ENCODE measurements at places on chromosomes 4 and X. TPM values are rescaled to one million over a fixed set of nuclear protein-coding genes. Genes with fewer than 3 reads are reported as not detected.
A peak's percentile ranks its signal among the peaks of the same experiment; 100 is the strongest.

Gene GLRA3
- 0.60 TPM for total RNA-seq

Gene GAGE12E
- total RNA-seq: not detected

Gene HTN3
- not detected for total RNA-seq

Gene F8A1
- total RNA-seq: 20.7 TPM

Gene DCAF12L2
- 0.64 TPM for total RNA-seq

Gene KIF4A
- total RNA-seq: 29.8 TPM

Gene SPIN3
- 16.0 TPM for total RNA-seq

Gene ZMYM3
- total RNA-seq: 34.9 TPM

- DNase-seq: no peak
Observed at GRCh38 chr4:100907465-100908454, 389.9 kb upstream of the EMCN start.

DNA sequence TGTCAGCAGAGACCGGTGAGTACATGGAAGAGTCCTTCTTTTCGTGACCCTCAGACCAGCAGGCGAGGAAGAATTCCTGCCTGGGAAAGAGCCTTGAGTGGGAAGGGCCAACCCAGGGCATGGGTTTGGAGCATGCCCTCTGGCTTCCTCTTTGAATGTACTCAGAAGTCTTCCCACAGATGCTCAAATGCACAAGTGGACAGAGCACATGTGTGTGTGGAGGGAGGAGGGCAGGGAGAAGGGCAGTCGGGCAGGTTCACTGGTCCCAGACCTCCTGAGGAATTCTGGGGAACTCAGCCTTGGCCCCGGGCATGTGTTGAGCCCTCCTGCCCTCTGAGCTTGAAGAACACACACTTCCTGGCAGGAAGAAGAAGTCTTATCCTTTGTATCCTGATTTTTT is 63.2 kb upstream of the HELT start:
- no peak for DNase-seq

DNA sequence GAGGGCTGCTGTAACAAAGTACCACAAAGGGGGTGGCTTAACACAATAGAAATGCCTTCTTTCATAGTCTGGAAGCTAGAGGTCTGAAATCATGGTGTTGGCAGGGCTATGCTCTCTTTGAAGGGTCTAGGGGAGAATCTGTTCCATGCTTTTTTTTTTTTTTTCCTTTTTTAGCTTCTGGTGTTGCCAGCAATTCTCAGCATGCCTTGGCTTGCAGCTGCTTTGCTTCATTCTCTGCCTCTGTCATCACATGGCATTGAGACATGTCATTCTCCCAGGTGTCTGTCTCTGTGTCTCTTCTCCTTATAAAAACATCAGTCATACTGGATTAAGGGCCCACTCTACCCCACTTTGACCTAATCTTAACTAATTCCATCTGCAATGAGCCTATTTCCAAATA is 78.6 kb upstream of the BOD1L1 start:
- DNase-seq: no peak

GRCh38 chrX:125205918-125206665 is 113.6 kb upstream of the TEX13C start:
- no peak for DNase-seq

GRCh38 chr4:122806981-122807679 is 19.5 kb upstream of the FGF2 start:
- no peak for DNase-seq

DNA sequence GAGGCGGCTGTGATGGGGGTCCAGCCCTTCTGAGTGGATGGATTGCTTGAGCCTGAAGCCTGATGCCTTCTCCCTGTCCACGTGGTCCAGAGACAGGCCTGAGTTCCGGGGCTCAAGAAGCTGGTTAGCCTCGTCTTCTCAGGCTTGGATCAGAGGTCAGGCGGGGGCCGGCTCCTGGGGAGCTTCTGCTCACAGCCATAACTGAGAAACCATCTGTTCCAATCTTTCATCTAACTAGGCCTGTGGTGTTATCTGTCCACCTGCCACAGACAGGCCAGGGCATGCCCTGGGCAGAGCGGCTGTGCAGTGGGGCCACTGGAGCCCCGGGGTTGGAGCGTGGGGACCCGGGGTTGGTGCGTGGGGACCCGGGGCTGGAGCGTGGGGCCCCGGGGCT is 63.1 kb downstream of the SORCS2 start:
- no peak for DNase-seq

- no peak for DNase-seq
Observed at GRCh38 chrX:97389761-97390192, 506.1 kb downstream of the RPA4 start.

DNA sequence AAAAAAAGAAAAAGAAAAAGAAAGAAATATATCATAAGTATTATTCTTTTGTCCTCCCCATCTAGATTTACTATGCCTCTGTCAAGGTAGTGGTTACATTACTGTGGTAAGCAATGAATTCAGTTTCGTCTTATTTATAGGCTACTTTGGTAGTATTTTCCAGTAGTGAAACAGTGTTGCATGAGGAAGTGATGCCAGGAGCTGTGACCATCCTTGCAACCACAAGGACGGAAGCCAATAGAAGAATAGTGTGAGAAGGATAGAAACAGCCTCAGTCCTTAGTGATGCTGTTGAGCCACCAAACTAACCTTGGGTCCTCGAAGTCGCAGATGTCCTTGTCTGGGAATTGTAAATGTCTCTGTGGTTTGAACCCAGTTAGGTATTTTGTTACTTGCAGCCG is 328.5 kb downstream of the PPP3CA start:
- no peak for DNase-seq

DNA sequence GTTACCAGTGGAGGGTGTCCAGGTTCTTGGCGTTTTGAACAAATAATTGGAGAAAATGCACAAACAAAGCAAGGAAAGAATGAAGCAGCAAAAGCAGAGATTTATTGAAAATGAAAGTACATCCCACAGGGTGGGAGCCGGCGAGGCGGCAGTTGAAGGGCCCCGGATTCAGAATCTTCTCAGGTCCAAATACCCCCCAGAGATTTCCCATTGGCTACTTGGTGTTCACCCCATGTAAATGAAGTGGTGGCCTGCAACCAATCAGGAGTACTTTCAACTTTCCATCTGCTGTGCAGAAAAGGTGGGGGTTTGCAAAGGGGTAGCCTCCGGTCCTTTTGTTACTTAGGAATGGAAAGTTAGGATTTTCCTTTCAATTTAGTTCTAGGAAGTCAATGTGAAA is 1447.0 kb downstream of the C4orf33 start:
- DNase-seq: no peak

GRCh38 chr4:137212601-137213000 is 319.7 kb downstream of the PCDH18 start:
- no peak for DNase-seq

- DNase-seq: no peak
Observed at GRCh38 chr4:77595364-77595973, 10.2 kb upstream of the CXCL13 start.

GRCh38 chr4:70749313-70749712 is 27.5 kb downstream of the RUFY3 start:
- DNase-seq: no peak

GRCh38 chr4:152369203-152369901 is 166.5 kb downstream of the FBXW7 start:
- no peak for DNase-seq

DNA sequence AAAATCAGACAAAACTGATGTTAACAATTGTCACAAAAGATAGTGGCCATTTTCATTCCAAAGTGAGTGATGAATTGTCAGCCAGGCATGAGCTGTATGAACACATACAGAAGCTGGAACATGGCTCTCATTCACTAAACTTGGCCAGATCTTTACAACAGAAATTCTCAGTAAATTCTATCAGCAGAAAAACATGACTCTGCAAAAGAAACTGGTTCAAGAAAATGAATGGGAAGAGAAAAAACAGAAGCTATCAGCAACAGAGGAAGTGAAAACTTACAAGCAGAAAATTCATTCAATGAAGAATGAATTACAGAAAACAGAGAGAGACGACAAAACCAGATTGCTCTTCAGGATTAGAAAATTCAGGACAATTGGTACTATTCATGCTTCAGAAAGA is 249.6 kb downstream of the COL25A1 start:
- no peak for DNase-seq

- no peak for DNase-seq
Observed at GRCh38 chr4:168411318-168412150, 68.8 kb downstream of the DDX60L start.

DNA sequence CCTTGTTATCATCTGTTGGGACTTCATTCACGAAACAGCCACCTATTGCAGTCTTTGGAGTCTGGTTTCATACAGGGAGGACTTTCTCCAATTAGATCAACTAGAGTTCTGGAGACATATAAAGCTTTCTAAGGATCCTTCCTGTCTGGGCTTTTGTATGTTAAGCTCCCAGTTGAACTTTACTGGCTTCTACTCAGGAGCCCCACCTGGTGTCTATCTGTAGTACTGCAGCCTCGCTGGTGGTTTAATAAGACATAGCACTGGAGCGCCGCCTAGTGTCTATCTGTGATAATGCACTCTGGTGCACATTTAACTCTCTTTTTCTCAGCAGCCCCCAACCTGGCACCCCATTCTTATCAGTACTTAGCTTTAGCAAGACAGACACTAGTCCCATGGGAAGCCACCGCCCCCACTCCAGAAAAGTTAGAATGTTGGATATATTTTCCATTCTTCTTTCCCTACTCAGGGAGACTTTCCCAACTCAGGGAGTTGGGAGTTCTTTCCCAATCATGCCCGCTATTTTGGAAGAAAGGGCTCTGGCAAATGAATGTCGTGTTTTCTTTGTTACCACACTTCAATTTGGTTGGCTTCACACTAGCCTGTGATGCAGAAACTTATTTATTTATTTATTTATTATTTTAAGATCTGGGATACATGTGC is 36.9 kb upstream of the SYTL4 start:
- peak; percentile 85 for DNase-seq

GRCh38 chr4:121706595-121707021 is 9.8 kb upstream of the ANXA5 start:
- no peak for DNase-seq

GRCh38 chr4:184329659-184330400 is 112.2 kb upstream of the ENPP6 start:
- no peak for DNase-seq

- no peak for DNase-seq
Observed at GRCh38 chr4:60737858-60738257, 462.3 kb upstream of the ADGRL3 start.

- no peak for DNase-seq
Observed at GRCh38 chrX:11537141-11537540, 128.6 kb downstream of the ARHGAP6 start.

GRCh38 chr4:172134521-172134920 is 321.3 kb downstream of the GALNTL6 start:
- no peak for DNase-seq

GRCh38 chr4:6962211-6963041 is 52.8 kb downstream of the TBC1D14 start:
- no peak for DNase-seq

DNA sequence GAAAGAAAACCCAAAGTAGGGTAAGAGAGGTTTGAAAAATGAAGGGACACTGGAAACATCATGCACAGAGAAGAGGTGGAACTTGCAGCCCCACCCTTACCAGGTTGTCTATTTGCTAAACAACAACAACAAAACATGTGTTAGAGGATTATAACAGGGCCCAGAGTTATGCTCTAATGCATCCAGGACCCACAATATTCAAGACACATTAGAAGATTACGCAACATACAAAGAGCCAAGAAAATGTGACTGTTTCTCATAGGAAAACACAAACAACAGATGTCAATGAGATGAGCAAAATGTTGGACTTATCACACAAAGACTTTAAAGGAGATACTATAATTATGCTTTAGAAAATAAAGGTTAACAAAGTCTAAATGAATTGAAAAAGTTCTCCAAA is 128.5 kb downstream of the LRBA start:
- DNase-seq: no peak

GRCh38 chr4:122819708-122820449 is 6.8 kb upstream of the FGF2 start:
- DNase-seq: no peak

DNA sequence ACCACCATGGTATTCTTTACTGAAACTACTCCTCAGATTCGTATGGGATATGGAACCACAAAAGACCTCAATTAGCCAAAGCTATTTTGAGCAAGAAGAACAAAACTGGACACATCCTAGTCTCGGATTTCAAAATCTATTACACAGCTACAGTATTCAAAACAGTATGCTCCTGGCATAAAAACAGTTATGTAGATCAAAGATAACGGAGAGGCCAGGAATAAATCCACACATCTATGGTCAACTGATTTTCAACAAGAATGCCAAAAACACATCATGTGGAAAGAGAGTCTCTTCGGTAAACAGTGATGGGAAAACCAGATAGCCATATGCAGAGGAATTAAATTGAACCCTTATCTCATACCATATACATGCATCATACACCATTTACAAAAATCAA is 155.3 kb downstream of the SPCS3 start:
- DNase-seq: no peak

DNA sequence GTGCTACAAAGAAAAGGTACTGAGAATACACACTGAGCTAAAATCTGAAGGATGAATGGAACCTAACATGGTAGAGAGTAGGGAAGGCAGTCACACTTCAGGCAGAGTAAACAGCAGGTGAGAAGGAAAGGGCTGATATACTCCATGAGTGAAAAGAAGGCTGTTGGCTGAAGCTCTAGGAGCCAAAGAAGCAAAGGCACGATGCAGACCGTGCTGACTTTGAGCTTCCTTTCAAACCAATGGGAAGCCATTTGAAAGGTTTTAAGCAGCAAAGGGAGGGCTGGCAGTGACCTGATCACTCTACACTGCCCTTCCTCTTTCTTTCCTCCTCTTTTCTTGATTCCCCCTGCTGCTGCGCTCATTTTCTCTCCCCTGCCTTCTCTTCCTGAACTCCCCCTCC is 66.4 kb downstream of the TMEM154 start:
- no peak for DNase-seq

DNA sequence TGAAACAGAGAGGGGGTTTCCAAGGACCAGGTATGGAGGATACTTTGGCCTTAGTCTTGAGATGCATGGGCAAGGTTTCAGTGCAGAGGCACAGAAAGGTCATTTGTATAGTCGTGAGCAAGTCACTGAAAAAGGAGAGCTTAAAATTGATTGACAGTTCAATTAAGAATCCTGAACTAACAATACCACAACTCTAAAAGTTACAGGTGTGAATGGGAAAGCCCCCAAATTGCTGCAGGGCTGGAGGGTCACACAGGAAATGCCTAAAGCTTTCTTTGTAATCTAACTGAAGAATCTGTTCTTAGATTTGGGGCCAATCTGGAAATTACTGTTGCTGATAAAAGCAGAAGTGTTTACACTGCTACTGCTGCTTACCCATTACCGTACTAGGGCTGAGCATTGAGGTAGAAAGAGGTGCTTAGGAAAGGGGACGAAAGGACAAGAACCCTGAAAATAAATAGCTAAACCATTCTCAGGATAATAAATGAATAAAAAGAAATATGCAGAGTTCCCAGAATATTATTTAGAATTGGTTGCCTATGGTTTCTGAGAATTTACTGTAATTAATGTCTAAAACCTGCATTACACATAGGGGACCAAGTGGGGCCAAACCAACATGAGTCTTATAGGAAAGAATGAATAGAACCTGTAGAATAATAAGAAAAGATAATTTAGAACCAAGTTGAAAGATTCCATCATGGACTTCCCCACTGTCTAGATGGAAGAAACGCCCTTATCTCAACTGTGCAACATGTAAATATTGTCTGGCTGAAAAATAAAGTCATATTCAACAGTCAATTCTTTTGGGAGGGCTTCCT is 91.9 kb upstream of the PPP1R2C start:
- no peak for DNase-seq

Data from type B pancreatic cell (in vitro differentiated cells).